ENCODE measurements at places on chromosomes 5 and 9.

DNA sequence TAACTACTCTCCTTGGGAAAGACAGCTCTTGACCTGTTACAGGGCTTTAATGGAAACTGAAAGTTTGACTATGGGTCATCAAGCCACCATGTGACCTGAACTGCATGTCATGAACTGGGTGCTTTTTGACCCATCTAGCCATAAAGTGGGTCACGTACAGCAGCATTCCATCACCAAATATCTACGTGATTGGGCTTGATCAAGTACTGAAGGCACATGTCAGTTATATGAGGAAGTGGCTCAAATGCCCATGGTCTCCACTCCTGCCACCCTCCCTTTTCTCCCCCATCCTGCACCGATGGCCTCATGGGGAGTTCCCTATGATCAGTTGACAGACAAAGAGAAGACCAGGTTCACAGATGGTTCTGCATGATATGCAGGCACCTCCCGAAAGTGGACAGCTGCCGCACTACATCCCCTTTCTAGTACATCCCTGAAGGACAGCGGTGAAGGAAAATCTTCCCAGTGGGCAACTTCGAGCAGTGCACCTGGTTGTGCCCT lies 7.3 kb upstream of the FCN1 start:
- DNase-seq: no peak

- no peak for DNase-seq
Observed at GRCh38 chr5:5685737-5686136, 263.3 kb downstream of the ICE1 start.

DNA sequence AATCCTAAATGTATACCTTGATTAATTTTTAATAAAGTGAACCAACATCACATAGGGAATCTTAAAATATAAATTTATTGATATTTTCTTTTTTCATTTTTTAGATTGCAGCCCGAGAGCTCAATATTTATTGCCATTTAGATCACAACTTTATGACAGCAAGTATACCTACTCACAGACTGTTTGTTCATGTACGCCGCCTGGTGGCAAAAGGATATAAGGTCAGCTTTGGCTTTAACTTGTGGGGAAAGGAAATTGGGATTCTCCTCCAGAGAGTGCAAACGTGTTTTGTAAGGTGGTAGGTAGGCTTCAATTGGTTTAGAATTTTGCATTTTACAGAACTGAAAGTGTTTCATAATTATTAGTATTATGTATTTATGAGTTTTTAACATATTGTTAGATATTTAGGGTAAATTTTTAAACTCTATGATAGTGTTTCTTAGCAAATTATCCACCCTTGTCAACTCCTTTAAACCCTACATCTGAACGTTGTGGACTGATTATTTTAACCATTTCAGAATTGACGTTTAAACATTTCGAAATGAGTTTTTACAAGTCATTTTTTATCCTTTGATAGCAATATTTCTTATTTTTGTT lies 17.5 kb upstream of the DHFR start:
- DNase-seq: no peak

DNA sequence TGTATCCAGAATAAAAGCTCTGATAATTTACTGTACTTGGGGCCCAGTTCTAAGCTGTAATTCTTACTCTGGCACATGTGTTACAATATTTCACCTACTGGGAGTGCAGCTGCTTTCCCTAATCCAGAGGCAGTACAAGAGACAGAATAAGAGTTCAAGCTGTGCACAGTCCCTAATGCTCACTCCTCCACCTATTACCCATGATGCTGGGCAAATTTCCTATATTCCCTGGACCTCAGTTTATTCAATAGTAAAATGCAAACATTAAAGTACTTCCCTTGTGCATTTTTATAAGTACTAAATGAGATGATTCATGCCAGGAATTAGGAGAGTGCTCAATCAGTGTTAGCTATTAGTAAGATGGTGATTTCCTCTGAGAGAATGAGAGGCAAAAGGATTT lies 28.0 kb upstream of the TAF11L2 start:
- no peak for DNase-seq

GRCh38 chr5:145903867-145904266 lies 31.1 kb upstream of the GRXCR2 start:
- DNase-seq: no peak

- no peak for DNase-seq
Observed at GRCh38 chr5:172350212-172351181, 66.9 kb upstream of the UBTD2 start.

DNA sequence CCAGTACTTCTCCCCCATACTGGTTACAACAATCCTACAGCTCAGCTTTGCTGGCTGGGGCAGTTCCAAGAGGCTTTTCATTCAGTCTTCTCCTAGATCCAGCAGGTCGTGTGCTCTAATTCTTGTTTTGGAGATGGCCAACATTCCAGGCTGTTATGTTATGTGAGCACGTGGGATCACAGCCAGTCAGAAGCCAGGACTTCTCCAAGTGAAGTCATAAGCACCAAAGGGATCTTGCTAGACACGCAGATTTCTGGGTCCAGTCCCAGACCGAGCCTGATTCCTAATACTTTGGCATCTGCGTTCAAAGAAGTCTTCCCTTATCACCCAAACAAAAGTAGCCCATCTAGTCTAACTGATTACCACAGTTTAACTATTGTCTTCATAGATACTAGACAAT lies 1.4 kb upstream of the LARP1 start:
- no peak for DNase-seq

DNA sequence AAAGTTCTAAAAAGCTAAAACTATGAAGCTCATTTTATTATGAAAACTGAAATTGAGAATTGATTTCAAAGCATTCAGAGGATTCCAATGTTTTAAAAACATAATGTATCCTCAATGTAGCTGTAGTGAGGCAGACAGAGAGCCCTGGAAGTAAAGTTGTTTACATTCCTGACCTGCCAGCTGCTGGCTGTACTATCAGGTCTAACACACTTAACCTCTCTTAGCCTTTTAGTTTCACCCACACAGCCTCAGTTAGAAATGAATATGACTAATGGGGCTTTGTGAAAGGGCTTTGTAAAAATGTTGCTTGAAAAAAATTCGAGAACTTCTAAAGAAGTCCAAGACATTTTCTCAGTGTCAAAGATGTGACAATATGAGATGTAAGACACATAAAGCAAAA lies 122.6 kb downstream of the FBXL17 start:
- no peak for DNase-seq

- DNase-seq: no peak
Observed at GRCh38 chr5:176350416-176350815, 11.1 kb downstream of the KIAA1191 start.

DNA sequence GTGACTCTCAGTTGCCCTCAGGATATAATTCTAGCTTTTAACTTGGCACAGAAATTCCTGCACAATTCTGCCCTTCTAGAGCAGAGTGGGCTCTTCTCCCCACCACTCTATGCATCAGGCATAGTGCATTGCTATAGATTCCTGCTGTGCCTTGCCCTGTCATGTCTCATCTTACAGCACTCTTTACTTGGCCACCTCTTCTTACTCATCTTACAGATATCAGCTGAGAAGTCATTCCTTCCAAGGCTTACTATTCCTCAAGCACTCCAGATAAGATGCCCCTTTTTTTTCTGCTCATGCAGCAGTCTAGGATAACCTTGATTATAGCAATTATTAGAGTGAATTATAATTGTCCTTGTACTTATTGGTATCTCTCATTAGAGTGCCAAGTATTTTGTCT lies 5.6 kb downstream of the FAM221B start:
- DNase-seq: no peak

GRCh38 chr5:150295172-150295634 lies 5.6 kb upstream of the CAMK2A start:
- DNase-seq: no peak

GRCh38 chr5:172600571-172600970 lies 40.5 kb upstream of the NEURL1B start:
- no peak for DNase-seq

GRCh38 chr5:130141659-130142320 lies 237.5 kb downstream of the CHSY3 start:
- no peak for DNase-seq

GRCh38 chr5:17305964-17306725 lies 88.7 kb downstream of the BASP1 start:
- no peak for DNase-seq

- DNase-seq: no peak
Observed at GRCh38 chr5:34551911-34552433, 104.2 kb upstream of the RAI14 start.

- DNase-seq: no peak
Observed at GRCh38 chr9:34546834-34547827, 24.3 kb upstream of the ENHO start.

DNA sequence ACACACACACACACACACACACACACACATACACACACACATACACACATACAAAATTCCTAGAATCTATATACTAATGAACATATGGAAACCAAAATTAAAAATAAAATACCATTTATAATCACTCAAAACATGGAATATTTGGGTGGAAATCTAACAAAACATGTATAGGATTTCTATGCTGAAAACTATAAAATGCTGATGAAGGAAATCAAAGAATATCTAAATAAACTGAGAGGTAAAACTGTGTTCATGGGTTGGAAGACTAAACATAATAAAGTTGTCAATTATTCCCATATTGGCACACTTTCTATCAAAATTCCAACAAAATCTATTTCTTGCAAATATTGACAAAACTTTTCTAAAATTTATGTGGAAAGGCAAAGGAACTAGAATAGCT lies 25.4 kb upstream of the NANS start:
- DNase-seq: no peak

GRCh38 chr5:82169892-82170291 lies 108.3 kb downstream of the RPS23 start:
- DNase-seq: no peak

DNA sequence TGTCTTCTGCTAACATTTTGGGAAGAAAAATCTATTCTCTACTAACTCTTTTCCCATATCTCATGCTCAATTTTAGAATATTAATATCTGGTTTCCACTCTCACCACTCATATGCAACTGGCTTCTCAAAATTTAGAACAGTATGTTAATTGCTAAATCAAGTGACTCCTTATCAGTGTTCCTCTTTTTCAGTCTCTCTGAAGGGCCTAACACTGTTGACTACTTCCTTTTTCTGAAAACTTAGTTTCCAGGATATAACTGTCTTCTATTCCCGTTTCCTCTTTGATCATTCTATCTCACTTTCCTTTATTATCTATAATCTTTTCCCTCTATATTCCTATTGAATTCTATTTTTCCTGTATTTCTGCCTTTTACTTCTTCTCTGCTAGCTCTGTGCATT lies 1717.2 kb upstream of the C9orf72 start:
- no peak for DNase-seq

- DNase-seq: no peak
Observed at GRCh38 chr9:105007143-105007542, 79.2 kb upstream of the ABCA1 start.

GRCh38 chr9:115378758-115379157 lies 260.8 kb upstream of the TNC start:
- no peak for DNase-seq

GRCh38 chr5:179421144-179421901 lies 76.1 kb upstream of the ADAMTS2 start:
- no peak for DNase-seq

DNA sequence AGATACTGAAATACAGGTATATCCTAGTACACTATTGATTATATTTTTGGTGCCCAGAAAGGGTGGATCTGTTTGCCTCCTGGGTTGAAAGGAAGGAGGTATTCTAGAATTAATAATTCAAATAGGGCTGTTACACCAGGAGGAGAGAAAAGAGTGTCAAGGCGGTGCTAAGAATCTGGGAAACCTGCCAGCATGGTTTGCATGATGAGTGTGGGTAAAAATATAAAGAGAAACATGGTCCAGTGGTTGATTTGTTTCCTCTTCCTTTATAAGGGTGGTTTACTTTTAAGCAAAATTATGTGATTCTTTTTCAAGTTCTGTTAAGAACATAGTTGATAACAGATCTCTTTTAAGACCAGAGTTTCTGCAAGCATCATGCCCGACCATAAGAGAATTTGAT lies 69.4 kb upstream of the NFIB start:
- DNase-seq: no peak

GRCh38 chr5:38739705-38740045 lies 106.1 kb upstream of the OSMR start:
- DNase-seq: no peak

DNA sequence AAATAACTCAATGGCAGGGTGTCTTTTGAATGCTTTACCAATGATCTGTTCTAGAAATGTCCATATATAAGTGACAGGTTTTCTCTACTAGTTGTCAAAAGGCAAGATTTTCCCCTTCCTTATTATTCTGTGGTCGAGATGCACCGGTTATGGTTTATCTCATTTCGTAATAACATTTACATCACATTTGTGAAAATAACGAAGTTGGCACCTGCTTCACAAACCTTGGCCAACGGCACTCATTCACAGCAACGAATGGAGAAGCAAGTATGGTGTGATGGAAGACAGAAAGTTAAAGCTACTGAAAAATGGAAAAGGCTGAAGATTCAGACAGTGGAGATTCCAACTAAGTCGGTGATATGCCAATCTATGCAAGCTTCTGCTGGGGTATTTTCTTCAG lies 235.8 kb downstream of the KCTD16 start:
- DNase-seq: no peak

GRCh38 chr9:115015018-115015635 lies 84.7 kb upstream of the TNFSF8 start:
- DNase-seq: no peak

DNA sequence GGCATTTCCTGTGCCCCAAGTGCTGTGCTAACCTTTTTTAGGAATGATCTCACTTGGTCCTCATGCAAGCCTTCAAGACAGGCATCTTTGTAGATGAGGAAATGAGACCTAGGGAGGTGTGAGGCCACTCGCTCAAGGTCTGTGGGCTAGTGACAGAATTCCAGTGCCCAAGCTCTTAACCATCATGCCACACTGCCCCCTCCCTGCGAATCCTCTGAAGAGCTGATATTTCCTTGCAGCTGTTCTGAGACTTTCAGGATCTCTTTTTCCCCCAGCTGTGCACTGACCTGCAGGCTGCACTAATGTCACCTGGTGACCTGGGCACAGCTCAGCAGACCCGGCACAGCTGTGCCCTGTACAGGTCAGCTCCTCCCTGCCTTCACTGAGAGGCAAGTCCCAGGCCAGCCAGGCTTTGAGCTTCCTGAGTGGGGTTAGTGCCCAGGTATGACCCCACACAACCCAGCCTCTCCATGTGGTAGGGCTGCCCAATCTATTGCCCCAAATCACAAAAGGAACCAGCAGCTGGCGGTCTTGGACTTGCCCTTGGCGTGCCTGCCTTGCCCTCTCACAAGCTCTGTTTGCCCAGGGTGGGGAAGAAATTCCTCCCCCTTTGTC lies 32.7 kb downstream of the MORN5 start:
- DNase-seq: no peak

- no peak for DNase-seq
Observed at GRCh38 chr5:99000876-99001275, 72.1 kb upstream of the CHD1 start.

GRCh38 chr5:137957948-137958347 lies 68.7 kb downstream of the PKD2L2 start:
- DNase-seq: no peak

- DNase-seq: no peak
Observed at GRCh38 chr9:92402826-92403745, 1.3 kb downstream of the OGN start.

GRCh38 chr5:37565062-37565670 lies 186.0 kb downstream of the WDR70 start:
- DNase-seq: no peak

Measured in GM06990 (cell line).